Epithelial cell of prostate (primary cell): ENCODE measurements at places on chromosomes 4 and X.

DNA sequence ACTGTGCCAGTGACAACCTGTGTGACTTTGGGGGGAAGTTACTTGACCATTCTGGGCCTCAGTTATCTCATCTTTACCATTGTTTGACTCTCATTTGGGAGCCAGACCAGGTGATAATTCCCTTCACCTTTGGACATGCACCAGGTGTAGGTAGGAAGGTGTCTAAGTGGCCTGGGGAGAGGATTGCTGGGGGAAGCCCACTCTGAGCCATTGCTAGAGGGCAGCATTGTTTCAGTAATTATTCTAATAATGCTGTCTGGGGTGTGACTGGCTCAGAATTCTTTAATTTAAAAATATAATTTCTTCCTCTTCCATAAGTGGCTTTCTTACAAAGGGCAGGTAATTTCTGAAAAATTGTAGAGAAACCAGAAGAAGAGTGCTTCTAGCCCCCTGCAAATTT, 104.3 kb downstream of the RTL9 start:
- DNase-seq = no peak

- no peak for DNase-seq
Measured at GRCh38 chr4:174663216-174663615, 140.9 kb upstream of the HPGD start.

GRCh38 chrX:77346859-77347258, 100.3 kb upstream of the FGF16 start:
- no peak for DNase-seq

GRCh38 chr4:38691251-38692008, 27.4 kb downstream of the KLF3 start:
- no peak for DNase-seq

DNA sequence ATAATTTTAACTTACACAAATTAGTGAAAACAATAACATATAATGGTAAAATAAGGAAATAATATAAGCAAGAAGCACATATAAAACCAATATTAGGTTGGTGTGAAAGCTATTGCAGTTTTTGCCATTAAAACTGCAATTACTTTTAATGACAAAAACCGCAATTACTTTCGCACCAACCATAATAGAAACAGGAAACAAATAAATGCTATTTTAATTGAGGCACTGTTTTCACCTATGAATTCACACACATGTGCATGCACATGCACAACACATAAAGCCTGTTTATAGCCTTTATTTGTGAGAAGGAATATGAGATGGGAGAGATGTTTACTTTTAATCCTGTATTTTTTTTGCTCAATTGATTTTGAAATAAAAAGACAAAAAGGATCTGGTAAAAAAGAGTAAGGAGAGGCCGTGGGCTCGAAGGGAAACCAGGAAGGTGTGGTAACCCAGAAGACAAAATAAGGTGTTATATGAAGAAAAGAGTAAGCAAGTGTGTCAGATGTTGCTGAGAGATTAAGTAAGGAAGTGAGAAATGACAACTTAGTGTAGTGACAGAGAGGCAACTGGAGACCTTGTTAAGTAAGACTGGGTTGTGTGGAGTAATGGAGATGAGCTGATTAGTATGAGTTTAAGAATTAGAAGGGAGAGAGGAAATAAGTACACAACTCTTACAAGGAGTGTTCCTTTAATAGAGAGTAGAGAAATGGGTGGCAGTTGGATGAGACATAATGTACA, 69.0 kb downstream of the KLHL13 start:
- DNase-seq = no peak

- no peak for DNase-seq
Measured at GRCh38 chr4:184167576-184167975, 50.1 kb downstream of the ENPP6 start.

DNA sequence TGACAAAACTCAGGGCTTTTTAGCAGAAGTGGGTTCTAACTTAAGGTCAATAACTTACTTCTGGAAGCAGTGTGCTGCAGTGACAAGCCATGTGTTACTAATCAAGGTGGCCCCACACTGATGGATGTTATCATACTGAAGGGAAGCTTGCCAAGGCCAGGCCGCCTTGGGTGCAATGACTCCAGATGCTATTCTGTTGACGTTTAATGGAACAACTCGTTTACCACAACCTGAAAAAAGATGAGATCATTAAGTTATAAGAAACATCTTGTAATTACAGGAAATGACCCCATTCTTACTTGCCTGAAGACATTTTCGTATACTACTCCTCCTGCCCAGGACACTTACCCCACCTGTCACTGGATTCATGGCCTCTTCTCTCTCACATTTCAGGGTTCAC, 38.9 kb upstream of the TMPRSS11D start:
- no peak for DNase-seq

- no peak for DNase-seq
Measured at GRCh38 chr4:125135652-125136051, 179.1 kb upstream of the FAT4 start.

GRCh38 chr4:79232540-79232939, 93.3 kb downstream of the NAA11 start:
- no peak for DNase-seq
